ENCODE measurements at places on chromosomes 5 and 9.

DNA sequence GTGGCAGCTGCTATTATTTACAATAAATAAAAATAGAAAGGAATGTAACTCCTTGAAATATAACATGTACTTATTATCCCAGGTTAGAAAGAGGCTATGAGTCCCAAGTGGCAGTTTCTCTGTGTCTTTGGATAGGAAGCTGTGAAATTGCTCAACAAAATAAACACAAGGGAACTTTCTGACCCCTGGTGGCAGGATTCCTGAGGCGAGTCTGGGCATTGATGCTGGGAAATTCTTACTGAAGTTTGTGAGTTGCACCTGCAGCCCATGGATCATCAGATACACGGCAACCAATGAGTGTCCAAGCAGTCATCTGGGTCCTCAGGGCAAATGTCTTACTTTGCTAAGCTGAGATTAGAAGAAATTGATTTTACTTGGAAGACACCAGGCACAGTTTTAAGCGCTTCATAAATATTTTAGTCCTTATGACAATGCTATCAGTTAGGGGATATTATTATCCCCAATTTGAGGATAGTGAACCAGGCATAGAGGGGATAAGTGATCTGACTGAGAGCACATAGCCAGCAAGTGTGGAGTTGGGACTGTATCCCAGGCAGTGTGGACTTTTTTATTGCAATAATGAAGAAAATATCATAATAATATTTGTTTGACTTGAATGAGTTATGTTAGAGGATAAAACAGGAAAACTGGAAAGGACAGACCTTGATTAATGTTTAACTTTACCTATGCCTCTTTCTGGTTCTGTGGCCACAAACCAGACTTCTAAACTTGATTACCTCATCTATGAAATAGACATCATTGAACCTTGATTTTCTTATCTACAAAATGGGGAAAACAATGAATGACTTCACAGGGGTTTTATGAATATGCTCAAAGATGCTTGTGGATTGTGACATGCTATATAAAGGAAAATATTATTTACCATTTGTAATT, 265.5 kb upstream of the ADAMTSL1 start:
- no peak for DNase-seq

DNA sequence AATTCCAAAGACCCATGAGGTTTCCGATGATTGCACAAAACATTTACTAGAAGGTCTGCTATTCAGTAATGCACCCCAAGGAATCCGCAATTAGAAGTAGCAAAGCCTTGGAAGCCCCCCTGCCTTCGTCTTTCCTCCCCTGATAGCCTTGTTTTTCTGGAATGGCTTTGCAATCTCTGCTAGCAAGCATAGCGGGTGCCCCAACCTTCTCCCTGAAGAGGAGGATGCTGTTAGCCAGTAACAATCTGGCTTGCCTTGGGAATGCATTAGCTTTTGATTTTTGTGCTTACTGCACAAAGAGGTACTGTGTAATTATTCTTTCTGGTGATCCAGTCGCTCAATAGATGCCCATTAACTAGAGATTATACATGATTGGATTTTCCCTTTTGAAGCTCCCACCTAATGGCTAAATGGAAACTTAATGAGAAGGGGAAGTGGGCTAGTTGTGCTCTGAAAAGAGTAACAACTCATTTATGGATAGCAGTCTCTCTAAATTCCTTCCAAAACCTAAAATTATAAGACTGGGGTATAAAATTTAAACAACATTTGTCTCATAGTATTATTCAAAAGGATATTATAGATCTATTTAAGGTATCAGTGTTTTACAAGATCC, 91.6 kb downstream of the FBXW11 start:
- DNase-seq, result no peak

DNA sequence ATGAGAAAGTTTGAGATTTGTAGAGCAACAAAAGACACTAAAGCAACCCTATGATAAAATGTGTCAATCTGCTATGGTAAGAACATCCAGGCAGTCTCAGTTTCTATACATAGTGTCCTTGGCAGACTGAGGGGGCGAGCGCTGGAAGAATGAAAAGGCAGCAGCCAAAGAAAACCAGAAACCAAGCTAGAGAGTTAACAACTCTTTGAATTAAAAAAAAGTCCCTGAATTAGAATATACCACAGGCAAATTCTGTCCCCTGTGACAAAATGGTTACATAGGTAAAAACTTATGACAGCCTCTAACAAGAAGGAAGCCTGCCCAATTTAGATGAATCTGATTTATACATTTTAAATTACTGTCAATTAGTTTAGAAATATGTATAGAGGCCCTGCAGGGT, 106.7 kb downstream of the OXCT1 start:
- DNase-seq, result no peak

- DNase-seq, result no peak
Observed at GRCh38 chr9:12056874-12057273, 636.3 kb upstream of the TYRP1 start.

DNA sequence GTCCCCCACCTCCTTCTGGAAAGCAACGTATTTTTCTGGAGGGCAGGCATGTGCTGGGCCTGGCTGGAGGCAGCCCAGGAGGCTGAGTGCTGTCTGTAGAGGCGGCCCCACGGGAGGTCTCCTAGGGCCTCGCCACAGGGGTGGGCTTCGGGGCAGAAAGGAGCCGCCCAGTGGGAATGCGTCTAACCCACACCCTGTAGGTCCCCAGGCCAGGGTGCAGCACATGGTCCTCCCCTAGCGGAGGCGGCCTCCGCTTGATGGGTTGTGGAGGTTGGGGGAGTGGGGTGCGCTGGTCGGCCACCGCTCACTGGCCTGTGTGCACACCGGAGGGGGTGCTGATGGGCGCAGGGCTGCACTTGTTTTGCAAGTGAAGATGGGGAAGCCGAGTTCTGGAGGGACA, 48.3 kb upstream of the UBAC1 start:
- no peak for DNase-seq

DNA sequence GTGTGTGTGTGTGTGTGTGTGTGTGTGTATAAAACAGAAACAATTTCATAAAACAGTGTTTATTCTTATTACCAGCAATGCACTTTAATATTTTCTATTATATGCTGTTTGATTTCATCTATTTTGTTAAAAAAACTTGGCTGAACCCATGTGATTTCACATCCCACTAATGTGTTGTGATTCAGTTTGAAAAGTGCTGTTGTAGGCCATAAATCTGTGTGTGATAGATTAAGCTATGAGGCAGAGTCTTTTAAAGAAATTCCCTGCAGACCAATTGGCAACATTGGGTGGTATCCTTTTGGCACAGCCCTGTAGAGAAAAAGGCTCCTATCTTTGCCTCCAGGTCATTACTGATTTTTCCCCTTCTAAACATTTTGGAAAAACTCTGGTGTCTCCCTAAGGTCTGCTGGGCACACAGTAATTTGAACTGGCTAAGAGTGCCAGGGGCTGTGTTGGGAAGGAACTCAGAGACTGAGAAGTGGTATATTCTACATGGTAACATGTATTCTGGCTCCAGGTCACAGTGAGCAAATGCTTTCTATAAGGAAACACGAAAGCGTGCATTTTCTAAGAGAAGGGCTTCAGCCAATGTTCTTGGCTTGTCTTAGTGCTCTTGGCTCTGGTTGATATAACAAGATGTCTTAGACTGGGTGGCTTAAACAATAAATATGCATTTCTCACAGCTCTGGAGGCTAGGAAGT, 4.5 kb downstream of the CAMK4 start:
- DNase-seq, result no peak

DNA sequence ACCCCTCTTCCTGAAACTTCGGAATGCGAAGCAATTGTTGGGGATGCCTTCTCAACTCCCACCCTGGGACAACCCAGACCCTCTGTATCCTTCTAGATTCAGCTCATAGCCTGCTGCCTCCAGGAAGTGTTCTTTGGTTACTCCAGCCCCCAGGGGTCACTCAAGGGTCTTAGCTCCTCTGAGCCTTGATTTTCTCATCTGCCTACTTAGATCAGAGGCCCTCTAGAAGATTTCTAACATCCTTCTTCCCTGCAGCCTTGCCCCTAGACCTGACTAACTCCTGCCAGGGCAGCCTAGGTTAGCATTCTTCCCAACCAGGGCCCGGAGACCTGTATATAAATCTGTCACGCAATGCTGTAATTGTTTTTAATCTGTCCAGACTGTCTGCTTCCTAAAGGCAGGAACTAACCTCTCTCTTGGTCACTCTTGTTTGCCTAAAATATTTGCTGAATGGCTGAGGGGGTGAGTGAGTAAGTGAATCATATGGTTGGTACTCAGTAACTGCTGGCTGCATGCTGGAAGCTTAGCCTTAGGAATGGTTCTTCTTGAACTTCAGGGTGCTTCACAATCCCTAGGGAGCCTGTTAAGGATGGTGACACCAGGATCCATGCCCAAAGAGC, 8.2 kb downstream of the GALNT10 start:
- DNase-seq, result no peak

GRCh38 chr9:33229359-33230114, 10.4 kb upstream of the SPINK4 start:
- DNase-seq, result no peak

DNA sequence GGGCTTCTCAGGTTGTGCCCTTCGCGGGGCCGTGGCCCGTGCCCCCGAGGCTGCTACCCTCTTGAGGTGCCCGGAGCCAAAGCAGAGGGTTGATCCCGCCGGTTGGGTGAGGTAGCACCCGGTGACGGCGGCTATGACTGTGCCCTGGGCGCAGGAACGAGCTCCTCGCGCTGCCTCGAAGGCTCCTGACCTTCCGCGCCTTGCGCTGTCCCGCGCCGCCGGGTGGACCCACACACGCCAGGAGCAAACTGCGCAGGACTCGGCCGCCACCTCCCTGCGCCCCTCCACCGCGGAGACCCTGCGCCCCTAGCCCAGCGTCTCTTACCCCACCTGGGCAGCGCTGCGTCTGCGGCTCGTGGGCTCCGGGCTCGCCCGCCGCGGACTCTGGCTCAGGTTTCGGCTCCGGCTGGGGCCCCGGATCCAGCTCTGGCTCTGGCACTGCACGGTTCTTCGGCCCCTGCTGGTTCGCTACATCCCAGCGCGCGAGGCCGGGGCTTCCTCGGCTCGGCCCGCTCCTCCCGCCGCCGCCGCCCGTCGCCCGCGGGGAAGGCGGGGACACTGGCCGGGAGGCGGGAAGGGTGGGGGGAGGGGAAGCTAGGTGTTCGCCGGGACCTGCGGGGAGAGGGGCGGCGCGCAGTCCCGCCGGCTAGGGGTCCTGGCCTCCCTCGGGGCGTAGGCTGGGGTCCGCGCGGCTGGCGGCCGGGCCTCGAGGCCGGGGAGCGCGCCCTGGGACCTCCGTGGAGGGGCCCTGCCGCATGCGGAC, 5.4 kb upstream of the PITX1 start:
- DNase-seq, result no peak

DNA sequence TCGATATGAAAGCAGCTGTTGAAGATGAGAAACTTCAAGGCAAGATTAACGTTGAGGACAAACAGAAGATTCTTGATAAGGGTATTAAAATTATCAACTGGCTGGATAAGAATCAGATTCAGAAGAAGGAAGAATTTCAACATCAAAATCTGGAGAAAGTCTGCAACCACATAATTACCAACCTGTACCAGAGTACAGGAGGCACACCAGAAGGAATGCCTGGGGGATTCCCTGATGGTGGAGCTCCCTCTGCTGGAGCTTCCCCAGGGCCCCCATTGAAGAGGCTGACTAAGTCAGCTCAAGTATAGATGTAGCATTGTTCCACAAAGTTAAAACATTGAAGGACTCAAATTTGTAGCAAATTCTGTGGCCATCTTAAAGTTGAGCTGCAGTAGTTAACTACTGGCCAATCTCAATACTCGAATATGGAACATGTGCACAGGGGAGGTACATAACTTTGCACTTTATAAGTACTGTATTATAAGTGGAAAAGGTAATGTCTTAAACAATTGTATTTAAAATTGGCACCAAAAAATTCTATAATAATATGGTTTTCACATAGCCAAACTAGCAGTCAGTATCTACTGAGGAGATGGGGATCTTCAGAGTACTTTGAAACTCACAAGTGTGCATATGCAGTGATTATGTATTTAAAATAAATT, 237.5 kb downstream of the CHSY3 start:
- DNase-seq, result no peak

Data from substantia nigra (tissue), 51 donors.